NAMALWA (cell line): ENCODE measurements at places on chromosomes 3 and 15.

- peak; percentile 90 for DNase-seq
Observed at GRCh38 chr3:50365080-50365841, 5.9 kb upstream of the TMEM115 start.

DNA sequence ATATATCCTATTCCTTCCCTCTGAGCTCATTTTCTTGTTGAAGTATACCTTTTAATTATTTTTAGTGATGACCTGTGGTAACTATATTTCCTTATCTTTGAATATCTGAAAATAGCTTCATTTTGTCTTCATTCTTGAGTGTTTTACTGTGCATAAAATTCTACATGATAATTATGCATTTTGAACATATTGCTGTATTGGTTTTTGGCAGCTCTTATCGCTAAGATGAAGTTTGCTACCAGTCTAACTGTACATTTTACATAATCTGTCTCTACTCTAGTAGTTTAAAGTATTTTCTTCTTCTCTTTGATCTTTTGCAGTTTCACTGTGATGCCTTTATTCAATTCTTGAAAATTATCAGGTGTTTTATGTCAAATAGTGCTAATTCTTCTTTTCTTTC, 189.5 kb downstream of the ISL2 start:
- no peak for DNase-seq

GRCh38 chr15:48915861-48916260, 37.9 kb downstream of the EID1 start:
- DNase-seq: no peak

- no peak for DNase-seq
Observed at GRCh38 chr3:40398346-40398745, 11.4 kb downstream of the ENTPD3 start.

GRCh38 chr3:123448536-123449101, at the start of gene ADCY5:
Gene ADCY5, minus strand, starts transcription at chr3:123449090. Its CDS starts 545 bp downstream, at chr3:123448545.
- no peak for DNase-seq

DNA sequence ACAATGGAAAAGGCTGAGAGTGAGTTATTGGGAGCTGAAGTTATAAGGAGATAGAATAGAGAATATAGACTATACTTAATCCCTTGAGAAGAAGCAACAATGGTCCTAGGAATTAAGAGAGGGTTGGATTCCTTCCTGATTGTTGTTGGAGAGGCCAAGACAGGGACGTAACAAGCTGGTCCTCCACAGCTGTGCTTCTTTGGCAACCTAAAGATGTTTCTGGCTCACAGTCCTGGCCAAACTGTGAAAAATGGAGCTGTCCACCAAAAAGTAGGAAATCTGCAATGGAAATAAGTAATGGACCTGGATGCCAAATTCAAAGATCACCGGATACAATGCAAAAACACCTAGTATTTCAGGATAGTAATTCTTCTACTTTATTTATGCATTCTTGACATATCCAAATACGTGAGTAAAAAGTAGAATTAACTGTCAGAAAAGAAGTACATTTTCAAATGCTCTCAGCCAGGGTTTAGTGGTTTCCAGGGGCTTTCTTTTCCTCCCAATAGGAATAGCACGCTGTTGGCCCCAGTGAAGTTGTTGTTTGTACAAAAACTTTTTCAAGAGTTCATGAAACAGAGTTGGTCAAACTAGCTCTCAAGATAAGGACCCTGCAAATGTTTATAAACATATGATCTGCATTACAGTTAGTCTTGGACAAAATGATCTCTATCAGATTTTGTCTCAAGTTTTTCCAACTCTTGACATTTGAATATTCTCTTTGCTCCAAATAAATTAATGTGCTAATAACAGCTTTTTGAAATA, 28.3 kb downstream of the CERS3 start:
- no peak for DNase-seq

- no peak for DNase-seq
Observed at GRCh38 chr3:71863563-71864190, 78.7 kb upstream of the PROK2 start.

DNA sequence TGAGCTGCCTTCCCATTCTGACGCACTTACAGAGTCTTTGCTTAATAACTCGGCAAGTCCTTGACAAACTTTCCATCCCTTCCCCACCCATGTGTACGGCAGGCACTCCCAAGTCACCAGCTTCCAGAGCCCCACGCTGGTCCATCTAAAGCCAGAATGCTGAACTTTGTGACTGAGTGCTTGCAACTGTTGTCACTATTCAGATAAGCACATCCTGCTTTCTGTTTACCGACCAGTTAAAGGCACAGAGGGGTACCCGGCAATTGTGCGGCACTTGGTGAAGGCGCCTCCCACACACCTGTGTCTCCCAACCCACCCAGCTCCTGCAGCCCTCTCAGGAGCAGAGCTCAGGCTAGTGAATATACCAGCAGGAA, 430.6 kb downstream of the FOXP1 start:
- DNase-seq: no peak

- DNase-seq: no peak
Observed at GRCh38 chr15:49989498-49989897, 129.5 kb downstream of the ATP8B4 start.

GRCh38 chr3:109316162-109316730, at the start of gene DPPA2:
Gene DPPA2, minus strand, starts transcription at chr3:109316517. Its CDS starts 1,975 bp downstream, at chr3:109314542.
- no peak for DNase-seq

DNA sequence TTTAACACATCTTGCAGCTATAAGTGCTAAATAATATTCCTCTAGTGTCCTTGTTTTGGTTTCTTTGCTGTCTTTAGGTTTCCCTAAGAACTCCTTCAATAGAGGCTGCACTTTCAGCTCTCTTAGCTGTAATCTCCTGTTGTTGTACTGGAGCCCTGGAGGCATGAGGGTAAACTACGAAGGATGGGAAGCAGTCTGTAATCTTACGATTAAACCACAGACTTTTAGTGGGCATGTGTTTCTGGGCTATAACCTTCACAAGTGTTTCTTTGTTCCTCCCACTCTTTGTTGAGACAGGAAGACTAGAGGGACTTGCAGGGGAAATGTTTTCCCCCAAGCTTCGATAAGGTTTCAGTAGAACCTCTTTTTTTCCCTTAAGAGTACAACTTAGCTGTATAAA, 1058.1 kb downstream of the NSUN3 start:
- no peak for DNase-seq
